Neural progenitor cell (in vitro differentiated cells): ENCODE measurements at places on chromosomes 1 and 21.

- no peak for DNase-seq
Observed at GRCh38 chr1:31373897-31374486, 1.1 kb upstream of the FABP3 start.

- DNase-seq: no peak
Observed at GRCh38 chr21:44301961-44302406, 2.1 kb downstream of the PFKL start.

DNA sequence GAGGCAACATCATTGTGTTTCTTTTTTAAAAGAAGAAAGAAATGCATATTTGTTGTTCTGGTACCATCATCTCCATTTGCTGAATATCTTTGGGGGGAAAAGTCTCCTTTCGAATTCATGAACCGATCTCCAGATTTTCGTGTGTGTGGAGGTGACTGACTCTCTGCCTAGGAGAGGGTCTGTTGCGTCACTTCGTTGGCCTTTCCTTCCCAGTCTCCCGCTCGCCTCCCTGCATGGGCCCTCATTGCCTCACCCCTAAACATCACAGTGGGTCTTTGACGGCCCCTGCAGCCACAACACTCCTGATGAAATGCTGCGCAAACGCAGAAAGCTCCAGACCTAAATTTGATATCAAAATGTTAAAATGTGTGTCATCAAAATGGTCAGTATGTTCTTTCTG, 103.2 kb upstream of the RALGPS2 start:
- no peak for DNase-seq

GRCh38 chr1:227944090-227944930, 3.4 kb downstream of the WNT9A start:
- no peak for DNase-seq

GRCh38 chr1:22531251-22531650, 32.0 kb upstream of the EPHA8 start:
- no peak for DNase-seq

- no peak for DNase-seq
Observed at GRCh38 chr1:225820522-225821120, 10.7 kb downstream of the EPHX1 start.

DNA sequence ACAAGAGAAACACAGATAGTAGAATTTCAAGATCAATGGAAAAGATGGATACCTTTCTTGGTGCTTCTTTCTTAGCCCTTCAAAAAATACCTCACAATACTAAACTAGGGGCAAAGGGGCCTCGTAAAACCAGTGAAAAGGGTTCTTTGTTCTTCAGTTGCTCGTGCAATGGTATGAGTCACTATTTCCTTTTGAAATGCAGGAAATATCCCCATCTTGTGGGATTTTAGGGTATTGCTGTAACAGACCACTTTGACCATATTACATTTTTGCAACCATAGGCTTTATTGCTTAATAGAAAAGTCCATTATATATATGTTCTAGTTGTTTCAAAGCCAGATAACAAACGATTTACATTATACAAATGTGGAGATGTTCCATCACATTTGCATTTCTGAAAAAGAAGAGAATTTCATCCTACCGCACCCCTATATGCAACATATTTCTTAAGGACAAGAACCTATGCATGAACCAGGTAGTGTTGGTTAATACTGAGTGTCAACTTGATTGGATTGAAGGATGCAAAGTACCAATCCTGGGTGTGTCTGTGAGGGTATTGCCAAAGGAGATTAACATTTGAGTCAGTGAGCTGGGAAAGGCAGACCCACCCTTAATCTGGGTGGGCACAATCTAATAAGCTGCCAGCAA, 88.6 kb upstream of the PKN2 start:
- DNase-seq: no peak

DNA sequence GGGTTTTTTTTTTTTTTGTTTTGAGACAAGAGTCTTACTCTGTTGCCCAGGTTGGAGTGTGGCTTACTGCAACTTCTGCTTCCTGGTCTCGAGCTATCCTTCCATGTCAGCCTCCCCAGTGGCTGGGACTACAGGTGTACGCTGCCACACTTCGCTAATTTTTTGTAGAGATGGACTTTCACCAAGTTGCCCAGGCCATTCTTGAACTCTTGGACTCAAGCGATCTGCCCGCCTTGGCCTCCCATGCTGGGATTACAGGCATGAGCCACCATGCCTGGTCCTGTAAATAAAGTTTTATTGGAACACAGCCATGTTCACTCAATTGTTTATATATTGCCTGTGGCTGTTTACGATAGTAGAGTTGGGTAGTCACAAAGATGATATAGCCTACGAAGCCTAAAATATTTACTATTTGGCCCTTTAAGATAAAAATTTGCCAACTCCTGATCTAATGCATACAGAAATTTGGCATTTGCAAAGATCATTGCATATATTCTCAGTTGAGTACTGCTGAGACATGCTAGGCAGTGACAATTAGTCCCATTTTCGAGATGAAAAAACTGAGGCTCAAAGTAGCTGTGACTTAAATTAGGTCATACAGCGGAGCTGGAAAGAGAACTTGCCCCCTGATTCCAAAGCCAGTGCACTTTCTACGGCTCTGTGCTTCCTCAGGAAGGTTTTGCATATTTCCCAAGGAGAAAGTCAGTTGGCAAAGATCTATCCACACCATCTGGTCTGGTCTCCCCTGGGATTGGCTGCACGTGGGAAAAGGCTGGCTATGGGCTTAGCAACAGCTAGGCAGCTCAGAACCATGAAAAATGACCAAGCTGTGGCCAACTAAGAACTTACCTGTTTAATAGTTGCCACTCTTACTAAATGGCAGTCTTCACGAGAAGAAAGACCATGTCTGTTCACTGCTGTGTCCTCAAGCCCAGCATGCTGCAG, 19.4 kb downstream of the MECR start:
- no peak for DNase-seq

- DNase-seq: no peak
Observed at GRCh38 chr1:21161842-21162241, 14.9 kb downstream of the EIF4G3 start.

DNA sequence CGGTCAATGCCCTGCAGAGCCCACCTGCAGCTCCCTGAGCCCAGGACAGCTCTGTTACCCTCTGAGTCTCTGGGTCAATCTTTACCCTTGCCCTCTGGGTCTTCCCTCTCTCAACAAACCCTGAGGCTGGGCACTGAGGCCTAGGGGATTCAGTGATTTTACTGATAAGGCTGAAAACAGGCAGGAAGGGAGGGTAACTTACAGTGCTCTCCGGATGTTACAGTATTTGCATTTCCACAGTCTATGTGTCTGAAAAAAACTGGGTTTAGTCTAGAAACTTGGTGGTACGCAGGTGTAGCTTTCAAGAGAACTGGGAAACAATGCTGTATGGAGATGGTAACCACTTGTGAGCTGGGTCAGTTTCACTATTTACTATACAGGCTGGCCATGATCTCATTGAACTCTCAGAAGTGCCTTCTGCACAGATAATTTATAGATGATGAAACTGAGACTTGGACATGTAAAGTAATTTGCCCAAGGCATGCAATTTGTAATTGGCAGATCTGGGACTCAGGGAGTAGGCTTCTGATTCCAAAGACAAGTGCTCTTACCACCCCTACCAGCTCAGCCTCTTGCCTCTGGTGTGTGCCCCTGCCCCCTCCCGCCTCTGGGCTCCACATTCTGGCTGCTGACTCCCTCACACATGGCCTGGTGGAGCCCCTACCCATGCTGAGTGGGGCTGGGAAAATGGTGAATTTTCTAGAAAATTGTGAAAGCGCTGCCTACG, 48.8 kb downstream of the TENT5C start:
- DNase-seq: no peak

DNA sequence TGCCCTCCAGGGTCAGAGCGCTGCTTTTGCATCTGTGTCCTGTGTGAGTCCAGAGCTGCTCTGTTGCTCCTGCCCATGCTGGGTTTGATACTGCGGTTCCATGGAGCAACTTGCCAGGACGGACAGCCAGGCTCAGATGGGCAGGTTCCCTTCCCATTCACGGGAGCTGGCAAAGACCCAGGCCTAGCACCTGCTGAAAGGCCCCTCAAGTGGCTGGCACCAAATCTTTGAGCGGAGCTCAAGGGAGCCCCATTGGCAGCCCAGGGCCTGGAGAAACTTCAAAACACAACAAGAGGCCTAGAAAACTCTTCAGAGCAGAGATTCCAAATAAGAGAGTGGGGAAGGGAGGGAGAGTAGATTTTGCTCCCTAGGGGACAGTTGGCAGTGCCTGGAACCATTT, 97.2 kb downstream of the ACTL8 start:
- DNase-seq: no peak

DNA sequence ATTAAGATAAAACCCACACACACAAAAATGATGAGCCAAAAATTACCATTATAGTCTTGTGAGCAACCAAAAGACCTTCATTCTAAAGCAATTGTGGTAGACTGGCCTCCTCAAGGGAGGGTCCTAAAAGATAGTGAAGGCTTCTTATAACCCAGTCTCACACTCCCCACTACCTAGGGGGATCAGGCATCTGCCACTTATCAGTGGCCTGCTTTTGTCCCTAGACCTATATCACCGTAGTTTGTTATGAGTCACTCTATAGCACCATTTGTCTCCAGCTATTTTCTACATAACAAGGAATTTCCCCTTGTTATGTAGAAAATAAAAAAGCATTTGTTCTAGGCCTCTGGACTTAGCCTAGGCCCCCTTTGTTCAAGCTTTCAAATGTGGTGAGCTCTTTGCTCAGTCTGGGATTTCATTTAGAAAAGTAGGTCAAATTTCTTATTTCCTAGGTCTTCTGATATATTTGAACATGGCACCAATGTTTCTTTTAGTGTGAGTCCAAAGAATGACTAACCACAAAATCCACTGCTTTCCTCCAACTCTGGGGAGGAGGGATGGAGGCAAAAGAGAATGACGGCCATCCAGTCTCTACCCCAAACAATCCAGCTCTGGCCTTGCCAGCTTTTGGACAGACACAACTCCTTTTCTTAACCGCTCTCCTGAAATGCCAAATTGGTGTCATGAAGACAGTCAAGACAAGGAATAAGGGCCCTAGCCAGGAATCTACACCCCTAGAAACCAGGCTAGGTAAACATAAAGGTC, 8.9 kb downstream of the ADAR start:
- DNase-seq: no peak

- no peak for DNase-seq
Observed at GRCh38 chr1:226606311-226607267, 58.0 kb downstream of the STUM start.

- no peak for DNase-seq
Observed at GRCh38 chr1:89295187-89295586, 22.5 kb upstream of the GBP5 start.

GRCh38 chr1:174191349-174191862, 32.1 kb downstream of the RABGAP1L start:
- DNase-seq: no peak

- peak; percentile 74 for DNase-seq
Observed at GRCh38 chr1:26359981-26360806, 6.3 kb upstream of the CRYBG2 start.

GRCh38 chr1:235069577-235070563, 58.8 kb downstream of the TOMM20 start:
- DNase-seq: no peak

- peak; percentile 14 for DNase-seq
Observed at GRCh38 chr1:165218731-165219130, 137.8 kb downstream of the LMX1A start.

- no peak for DNase-seq
Observed at GRCh38 chr1:55252942-55253589, 37.9 kb upstream of the USP24 start.

DNA sequence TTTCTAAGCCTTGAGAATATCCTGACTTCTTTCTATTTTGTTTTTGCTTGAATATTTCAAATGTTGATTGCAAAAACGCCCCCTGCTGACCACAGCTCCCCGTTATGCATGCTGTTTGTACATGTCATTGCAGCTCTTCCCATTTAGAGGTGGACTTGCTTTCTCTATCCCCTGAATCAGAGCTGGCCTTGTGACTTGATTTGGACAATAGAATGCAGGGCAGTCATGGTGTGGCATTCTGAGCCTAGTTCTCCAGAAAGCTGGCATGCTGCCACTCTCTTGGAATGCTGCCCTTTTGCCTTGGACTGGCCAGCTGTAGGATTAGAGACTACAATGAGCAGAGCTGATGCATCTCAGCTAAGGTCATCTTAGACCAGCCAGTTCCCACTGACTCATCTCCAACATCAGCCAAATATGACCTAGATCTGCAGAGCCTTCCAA, 1561.5 kb downstream of the MRPL39 start:
- DNase-seq: peak; percentile 1

DNA sequence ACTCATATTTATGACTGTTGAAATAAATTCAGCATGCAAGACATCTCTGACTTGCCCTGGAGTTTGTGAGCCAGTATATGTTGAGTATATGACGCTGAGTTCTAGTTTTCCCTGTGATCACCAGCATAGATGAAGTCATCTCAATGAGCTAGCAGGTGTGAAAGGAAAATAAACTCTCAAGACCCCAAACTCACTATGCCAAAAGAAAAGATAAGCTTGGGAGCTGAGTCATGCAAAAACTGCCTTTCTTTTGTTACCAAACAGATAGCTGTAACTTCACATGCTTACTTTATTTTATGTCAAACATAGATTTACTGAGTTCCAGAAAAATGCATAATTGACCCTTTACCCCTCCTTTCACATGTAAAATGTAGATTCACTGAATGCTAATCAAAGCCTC, 52.9 kb downstream of the SERBP1 start:
- no peak for DNase-seq

- no peak for DNase-seq
Observed at GRCh38 chr1:222123111-222123510, 381.2 kb upstream of the DUSP10 start.

- no peak for DNase-seq
Observed at GRCh38 chr1:37175666-37176215, 141.4 kb upstream of the GRIK3 start.

GRCh38 chr1:15712168-15712567, 23.9 kb upstream of the SLC25A34 start:
- no peak for DNase-seq
